LHCN-M2 (cell line): ENCODE measurements at places on chromosomes 1 and 21.

DNA sequence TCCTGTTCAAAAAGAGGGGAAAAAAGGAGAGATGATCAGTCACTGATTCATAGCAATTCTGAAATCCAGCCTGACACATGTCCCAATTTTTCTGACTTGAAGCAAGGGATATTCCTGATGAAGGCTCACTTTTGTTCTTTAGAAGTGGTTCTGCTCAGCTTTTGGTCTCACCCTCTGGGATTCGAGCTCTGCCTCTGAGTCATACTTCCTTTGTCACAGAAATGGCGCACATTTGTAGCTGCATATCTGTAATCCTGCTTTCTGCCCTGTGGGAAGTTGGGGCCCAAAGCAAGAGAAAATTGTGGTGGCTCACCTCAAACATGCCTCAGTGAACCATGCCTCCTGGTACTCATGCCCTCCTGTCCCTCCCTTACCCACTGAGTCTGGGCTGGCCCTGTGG lies 22.3 kb upstream of the FAM78B start:
- no peak for DNase-seq

GRCh38 chr1:115237507-115237906 lies 100.5 kb downstream of the NGF start:
- no peak for DNase-seq

- no peak for DNase-seq
Observed at GRCh38 chr1:53559391-53559815, 100.2 kb downstream of the DMRTB1 start.

GRCh38 chr1:12132078-12132477 lies 34.7 kb upstream of the TNFRSF1B start:
- DNase-seq, result no peak

- peak; percentile 83 for DNase-seq
Observed at GRCh38 chr1:103496014-103496635, 29.4 kb upstream of the RNPC3 start.

DNA sequence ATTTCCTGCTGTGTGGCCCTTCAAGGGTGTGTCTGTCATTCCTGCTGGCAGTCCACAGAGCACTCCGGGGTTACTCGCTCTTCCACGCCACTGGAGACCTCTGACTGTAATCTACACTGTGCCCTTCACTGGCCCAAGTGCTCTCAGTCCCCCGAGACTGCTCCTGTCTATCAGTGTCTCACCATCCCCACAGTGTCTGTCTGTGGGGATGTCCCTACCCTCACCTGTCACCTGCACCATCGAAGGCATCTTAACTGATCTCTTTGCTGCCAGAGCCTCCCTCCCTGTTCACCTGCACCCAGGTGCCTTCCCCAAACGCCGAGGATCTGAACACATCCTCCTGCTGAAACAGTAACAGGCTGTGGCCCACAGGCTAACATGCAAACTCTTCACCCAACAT lies 136.7 kb downstream of the MATN1 start:
- no peak for DNase-seq

DNA sequence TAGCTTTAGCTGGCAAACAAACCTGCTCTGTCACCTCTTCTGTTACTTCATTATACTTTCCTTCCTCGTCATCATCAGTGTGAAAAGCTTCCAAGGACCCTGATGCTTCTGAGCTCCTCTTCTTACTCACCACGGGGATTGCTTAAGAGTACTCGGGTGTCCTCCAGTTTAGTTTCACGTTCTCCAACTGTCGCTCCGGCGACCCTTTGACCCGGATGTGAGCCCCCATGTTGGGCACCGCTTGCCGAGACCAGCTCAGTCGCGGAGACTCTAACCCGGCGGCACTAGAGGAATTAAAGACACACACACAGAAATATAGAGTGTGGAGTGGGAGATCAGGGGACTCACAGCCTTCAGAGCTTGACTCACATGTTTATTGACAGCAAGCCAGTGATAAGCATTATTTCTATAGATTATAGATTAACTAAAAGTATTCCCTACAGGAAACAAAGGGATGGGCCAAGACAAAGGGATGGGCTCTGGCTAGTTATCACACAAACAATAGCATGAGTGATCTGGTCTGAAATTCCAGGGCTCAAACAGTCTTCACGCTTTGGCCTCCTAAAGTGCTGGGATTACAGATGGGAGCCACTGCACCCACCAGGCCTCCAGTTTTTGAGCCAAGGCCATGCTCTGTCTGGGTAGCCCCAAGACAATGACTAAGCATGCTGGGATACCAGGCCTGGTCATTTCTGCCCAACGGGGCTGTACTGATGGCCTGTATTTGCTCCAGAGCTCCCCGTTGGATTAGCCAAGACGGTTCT lies 30.1 kb upstream of the ENO1 start:
- DNase-seq, result no peak

GRCh38 chr1:180927348-180927747 lies 14.7 kb downstream of the KIAA1614 start:
- DNase-seq, result no peak

DNA sequence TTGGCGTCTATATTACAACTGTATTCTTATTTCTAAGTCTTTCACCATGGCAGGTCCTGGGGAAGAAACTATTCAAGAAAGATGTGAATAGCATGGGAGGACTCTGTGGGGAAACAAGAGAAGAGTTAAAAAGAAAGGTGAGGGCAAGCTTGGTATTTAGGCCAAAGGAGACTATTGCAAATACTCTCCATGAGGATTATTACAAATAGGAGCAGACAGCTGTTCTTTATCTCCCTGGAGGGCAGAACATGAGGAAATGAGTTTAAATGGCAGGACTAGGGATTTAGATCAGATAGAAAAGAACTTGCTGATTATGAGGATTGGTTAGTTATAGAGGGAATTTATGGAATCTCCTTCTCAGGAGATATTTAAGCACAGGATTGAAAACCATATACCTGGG lies 186.8 kb downstream of the CDC7 start:
- DNase-seq, result peak; percentile 71

DNA sequence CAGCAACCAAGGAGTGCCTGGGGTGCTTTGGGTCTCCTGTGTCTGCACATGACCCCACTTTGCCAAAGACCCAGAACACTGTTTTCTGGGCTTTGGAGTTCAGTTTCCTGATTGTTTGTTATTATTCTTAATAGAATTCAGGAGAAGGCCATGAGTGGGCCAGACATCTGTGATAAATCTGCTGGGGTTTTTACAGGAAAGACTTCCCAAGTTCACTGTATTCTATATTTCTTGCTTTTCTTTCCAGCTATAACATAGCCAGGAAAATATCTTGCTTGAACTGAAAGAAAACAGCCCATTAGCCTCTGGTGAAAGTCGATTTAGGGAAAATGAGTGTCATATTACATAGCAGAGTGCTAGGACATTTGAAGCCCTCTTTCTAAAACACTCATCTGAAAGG lies 345.1 kb upstream of the USP24 start:
- no peak for DNase-seq

DNA sequence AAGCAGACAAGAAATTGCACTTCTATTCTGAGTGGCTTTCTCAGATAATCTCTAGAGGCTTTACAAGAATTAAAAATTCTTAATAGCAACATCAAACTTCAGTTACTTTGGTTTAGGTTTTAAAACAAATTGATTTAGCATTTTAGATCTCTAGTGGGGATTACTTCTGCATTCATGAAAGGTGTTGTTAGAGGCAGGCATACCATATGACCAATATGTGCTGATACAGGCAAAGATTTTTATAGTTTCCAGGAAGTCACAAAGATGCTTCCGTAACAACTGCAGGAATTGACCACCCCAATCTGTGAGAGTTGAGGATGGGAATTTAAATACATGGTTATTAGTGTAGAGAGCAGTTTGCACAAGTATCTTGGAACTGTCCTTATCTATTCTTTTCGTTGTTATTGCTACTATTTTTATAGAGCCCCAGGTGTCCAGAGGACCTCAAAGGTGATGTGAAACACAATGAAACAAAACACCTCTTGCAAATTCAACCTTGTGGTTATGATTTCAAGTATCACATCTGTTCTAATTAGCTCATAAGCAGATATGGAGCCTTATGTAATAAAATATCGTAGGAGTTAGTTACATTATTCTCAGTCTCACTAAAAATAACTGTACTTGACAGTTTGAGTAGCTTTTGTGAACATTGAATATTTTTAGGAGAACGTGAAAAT lies 512.7 kb upstream of the ADGRL4 start:
- DNase-seq, result no peak

GRCh38 chr1:236844499-236845271 lies 49.6 kb downstream of the MTR start:
- DNase-seq, result no peak

GRCh38 chr1:41086921-41087320 lies 65.4 kb upstream of the SLFNL1 start:
- no peak for DNase-seq

DNA sequence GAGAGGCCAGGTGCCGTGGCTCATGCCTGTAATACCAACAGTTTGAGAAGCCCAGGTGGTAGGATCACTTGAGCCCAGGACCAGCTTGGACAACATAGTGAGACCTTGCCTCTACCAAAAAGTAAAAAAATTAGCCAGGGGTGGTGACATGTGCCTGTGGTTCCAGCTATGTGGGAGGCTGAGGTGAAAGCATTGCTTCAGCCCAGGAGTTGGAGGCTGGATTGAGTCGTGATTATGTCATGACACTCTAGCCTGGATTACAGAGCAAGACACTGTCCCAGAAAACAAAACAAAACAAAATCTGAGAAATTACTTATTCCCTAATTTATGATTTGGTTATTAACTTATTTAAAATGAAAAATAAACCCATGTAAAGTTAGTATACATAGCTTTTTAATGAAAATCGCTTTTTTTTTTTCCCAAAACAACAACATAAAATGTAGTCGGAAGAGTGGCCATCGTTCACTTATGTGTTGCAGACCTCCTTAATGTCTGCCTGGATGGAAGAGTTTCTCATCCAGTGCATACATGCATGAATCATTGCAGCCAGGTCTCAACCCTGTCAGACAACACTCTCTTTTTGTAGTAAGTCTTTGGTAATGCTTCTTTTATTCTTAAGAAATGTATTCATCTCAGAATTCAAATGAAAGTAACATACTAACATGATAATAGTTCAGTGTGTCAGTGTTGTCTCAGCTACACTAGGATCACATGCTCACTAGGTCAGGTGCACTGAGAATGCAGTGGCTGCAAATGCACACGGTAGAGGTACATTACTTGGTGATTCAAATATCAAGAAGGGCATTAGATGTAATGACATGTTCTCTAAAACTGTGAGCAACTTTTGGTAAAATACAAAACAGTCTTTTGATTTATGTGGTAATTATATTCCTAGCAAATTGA lies 28.0 kb downstream of the ITSN1 start:
- DNase-seq, result no peak

DNA sequence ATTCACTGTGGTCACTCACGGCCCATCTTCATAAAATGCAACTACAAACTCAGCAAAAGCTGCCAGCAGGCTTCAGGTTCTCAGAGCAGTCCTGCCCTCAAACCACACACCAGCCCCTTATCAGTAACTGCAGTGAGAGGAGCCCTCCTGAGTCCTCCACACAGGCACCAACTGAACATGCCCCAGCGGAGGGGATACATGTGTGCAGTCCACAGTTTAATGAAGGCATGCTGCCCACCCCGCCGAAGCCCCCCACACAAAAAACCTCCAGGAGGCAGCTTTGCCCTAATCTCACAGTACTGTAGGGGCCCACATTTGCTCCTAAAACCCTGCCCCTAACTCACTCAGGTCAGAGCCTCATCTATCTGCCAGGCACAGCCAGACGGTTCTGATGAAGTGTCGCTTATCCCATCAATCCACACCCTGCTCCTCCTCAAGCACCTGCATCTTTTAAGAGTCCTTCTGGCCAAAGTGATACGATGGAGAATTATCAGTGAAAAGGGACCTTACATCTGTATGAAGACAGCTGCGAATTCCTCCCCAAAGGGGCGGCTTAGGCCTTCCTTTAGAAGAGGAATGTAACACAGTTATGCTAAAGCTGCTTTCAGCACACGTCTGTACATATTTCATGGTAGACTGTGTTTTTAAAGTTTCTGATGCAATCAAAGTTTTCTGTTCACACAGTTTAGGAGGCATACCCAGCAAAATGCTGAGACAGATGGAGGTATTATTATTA lies 3.5 kb downstream of the ABCB10 start:
- DNase-seq, result no peak

- DNase-seq, result no peak
Observed at GRCh38 chr1:54378874-54379554, 27.2 kb downstream of the SSBP3 start.

- peak; percentile 91 for DNase-seq
Observed at GRCh38 chr1:208165659-208166058, 78.5 kb downstream of the PLXNA2 start.

GRCh38 chr1:47257224-47257623 lies 25.2 kb upstream of the TAL1 start:
- DNase-seq, result no peak

GRCh38 chr1:215118081-215118480 lies 35.5 kb downstream of the KCNK2 start:
- DNase-seq, result no peak

- no peak for DNase-seq
Observed at GRCh38 chr1:67784545-67785186, 48.6 kb downstream of the GNG12 start.

- DNase-seq, result no peak
Observed at GRCh38 chr1:40107290-40107959, 10.4 kb upstream of the PPT1 start.

DNA sequence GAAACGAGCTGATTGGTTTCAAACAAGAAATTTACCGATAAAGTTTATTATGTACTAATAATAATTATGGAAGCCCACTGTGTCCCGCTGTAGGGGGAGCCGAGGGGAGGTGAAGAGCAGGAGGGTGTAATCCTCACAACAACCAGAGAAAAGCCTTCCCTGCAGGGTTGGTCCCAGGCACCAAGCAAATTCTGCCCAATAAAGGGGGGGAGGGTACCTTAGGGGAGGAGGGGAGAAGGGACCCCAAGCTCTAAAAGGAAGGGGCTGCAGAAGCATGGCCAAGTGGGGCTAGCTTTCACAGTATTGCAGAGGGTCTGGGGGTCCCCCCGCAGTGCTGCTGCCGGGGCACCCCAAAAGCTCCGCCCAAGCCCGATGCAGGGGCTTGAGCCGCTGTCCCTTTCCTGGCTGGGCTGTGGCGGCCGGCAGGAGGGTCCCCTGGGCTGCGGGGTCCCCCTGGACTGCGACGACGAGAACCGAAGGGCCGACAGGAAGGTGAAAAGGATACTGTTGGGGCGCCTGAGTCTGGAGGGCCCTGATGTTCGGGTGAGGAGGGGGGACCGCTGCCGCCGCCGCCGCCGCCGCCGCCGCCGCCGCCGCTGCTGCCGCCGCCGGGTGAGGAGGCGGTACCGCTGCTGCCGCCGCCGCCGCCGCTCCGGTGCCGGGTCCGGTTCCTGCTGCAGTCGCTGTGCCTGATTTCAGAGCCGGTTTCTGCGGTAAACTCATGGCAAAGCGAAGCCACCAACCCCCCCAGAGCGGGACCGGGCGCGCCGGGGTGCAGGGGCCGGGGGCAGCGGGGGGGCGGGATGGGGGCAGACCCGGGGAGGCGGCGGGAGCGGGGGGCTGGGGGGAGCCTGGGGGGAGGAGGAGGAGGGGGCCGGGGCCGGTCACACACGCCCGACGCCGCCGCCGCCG lies 771 bp downstream of the EIF4G3 start:
- peak; percentile 36 for DNase-seq

- peak; percentile 72 for DNase-seq
Observed at GRCh38 chr21:34545079-34545884, 33.3 kb upstream of the KCNE1 start.

GRCh38 chr1:64080941-64081562 lies 122.4 kb upstream of the UBE2U start:
- peak; percentile 28 for DNase-seq
